ENCODE measurements at places on chromosomes 13 and 19.

GRCh38 chr19:10335352-10335985 is 2.1 kb upstream of the RAVER1 start:
- H3K36me3 ChIP-seq: peaks cover 44% of the 10 kb centered on the region
- H3K27me3 ChIP-seq: no peaks in the 10 kb centered on the region
- no peak overlapping the region for H3K4me3 ChIP-seq
- H3K27ac ChIP-seq: no peak overlapping the region
- H3K4me1 ChIP-seq: peaks cover 59% of the 10 kb centered on the region

DNA sequence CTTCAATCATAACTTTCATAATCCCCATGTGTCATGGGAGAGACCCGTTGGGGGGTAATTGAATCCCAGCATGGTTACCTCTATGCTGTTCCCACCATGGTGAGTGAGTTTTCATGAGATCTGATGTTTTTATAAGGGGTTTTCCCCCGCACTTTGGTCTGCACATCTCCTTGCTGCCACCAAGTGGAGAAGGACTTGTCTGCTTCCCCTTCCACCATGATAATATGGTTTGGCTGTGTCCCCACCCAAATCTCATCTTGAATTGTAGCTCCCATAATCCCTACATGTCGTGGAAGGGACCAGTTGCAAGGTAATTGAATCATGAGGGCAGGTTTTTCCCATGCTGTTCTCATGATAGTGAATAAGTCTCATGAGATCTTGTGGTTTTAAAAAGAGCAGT is 524.9 kb downstream of the SLITRK5 start:
- no peak for DNase-seq
- H3K27me3 ChIP-seq: no peaks in the 10 kb centered on the region
- H3K4me3 ChIP-seq: no peak overlapping the region
- no peaks in the 10 kb centered on the region for H3K36me3 ChIP-seq
- H3K4me1 ChIP-seq: no peaks in the 10 kb centered on the region

GRCh38 chr13:19605161-19605955 is 28.1 kb upstream of the MPHOSPH8 start:
- peaks cover 25% of the 10 kb centered on the region for H3K27me3 ChIP-seq
- DNase-seq: no peak
- H3K27ac ChIP-seq: no peak overlapping the region

- no peak for DNase-seq
- no peaks in the 10 kb centered on the region for H3K4me1 ChIP-seq
- no peaks in the 10 kb centered on the region for H3K27me3 ChIP-seq
These were observed 6.7 kb downstream of the FCGBP start for GRCh38 chr19:39927524-39928356.

GRCh38 chr13:27309967-27310598 is 39.5 kb downstream of the RASL11A start:
- no peak overlapping the region for H3K27ac ChIP-seq
- no peak overlapping the region for H3K4me3 ChIP-seq
- H3K27me3 ChIP-seq: peaks cover 26% of the 10 kb centered on the region
- DNase-seq: no peak
- peaks cover 13% of the 10 kb centered on the region for H3K4me1 ChIP-seq

DNA sequence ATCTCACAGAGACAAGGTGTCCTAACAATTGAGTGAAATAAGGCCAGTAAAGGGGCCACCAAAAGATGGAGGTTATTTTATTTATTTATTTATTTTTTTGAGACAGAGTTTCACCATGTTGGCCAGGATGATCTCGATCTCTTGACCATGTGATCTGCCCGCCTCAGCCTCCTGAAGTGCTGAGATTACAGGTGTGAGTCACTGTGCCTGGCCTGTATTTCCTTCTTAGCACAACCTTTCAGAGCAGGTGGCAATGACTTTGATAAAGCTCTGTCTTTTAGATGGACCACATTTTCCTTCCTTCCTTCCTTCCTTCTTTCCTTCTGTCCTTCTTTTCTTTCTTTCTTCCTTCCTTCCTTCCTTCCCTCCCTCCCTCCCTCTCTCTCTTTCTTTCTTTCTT is 11.0 kb upstream of the DOCK6 start:
- DNase-seq: no peak
- no peak overlapping the region for H3K4me3 ChIP-seq
- no peaks in the 10 kb centered on the region for H3K4me1 ChIP-seq
- no peaks in the 10 kb centered on the region for H3K36me3 ChIP-seq

DNA sequence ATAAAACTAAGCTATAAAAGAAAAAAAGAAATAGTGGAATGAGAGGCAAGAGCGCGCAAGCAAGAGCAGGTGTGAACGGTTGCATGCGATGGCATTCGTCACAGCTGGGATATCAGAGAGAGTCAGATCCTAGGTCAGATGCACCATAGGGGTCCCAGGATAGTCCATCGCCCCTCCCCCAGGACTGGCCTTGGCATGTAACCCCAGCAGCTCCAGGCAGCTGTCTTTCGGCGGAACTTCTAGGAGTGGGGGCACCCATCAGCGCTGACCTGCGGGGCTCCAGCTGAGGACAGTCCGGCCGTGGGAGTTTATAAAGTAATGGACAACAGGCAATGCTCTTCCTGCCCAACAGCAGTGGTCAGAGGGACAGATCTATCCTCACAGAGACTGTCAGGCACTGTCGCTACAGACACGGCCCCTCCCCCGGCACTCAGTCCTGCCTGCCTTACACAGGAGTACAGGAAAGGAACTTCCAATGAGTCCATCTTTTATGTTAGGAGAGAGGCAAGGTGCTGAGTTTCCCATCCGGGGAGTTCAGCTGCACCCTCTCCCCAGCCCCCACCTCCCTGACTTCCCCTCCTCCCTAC is 1.4 kb downstream of the SIAH3 start:
- H3K27ac ChIP-seq: no peak overlapping the region
- no peak overlapping the region for H3K4me3 ChIP-seq
- H3K27me3 ChIP-seq: peaks cover 52% of the 10 kb centered on the region
- H3K4me1 ChIP-seq: peaks cover 39% of the 10 kb centered on the region

DNA sequence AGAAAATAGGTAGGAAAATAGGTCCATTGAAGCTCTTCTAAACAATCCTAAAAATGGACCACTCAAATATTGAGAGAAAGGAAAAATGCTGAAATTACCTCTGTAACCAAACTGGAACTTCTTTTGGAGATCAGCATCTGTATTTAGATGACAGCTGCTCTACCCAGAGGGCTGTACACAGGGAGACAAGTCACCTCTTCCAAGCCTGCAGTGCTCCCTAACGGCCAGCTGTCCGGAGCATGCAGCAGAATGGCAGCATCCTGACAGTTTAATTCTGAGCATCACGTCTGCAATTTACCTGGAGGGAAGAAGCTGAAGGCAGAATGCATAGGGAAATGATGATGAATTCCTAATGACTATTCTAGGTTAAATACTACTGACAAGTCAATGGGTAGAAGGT is 62.8 kb upstream of the DIAPH3 start:
- no peaks in the 10 kb centered on the region for H3K36me3 ChIP-seq
- no peak overlapping the region for H3K27ac ChIP-seq
- H3K27me3 ChIP-seq: peaks cover 16% of the 10 kb centered on the region
- DNase-seq: no peak
- H3K4me1 ChIP-seq: no peaks in the 10 kb centered on the region

DNA sequence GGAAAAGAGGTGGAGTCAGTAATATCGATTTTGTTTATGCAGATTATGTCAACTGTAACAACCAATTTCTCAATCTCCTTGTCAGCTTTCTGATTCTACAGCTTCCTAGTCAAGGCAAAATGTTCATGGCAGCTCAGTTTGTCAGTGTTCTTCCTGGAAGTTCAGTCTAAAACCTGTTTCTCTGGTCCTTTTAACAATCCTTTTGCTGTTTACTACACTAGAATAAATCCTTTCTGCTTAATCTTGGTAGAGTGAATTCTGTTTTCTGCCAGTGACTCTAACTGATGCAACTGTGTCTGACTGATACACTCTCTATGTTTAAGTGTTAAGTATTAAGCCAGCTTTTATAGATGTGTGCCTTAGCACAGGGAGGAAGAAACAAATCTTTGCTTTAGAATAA is 516.9 kb upstream of the KLF12 start:
- no peak overlapping the region for H3K4me3 ChIP-seq
- no peak overlapping the region for H3K27ac ChIP-seq
- no peak for DNase-seq
- H3K27me3 ChIP-seq: no peaks in the 10 kb centered on the region
- no peaks in the 10 kb centered on the region for H3K4me1 ChIP-seq

GRCh38 chr13:71842003-71842402 is 25.0 kb downstream of the DACH1 start:
- H3K4me3 ChIP-seq: no peak overlapping the region
- no peaks in the 10 kb centered on the region for H3K27me3 ChIP-seq
- H3K36me3 ChIP-seq: no peaks in the 10 kb centered on the region
- DNase-seq: no peak
- H3K4me1 ChIP-seq: no peaks in the 10 kb centered on the region
- no peak overlapping the region for H3K27ac ChIP-seq

GRCh38 chr13:112143753-112144615 is 77.0 kb downstream of the SOX1 start:
- no peak overlapping the region for H3K4me3 ChIP-seq
- H3K27ac ChIP-seq: no peak overlapping the region
- no peaks in the 10 kb centered on the region for H3K27me3 ChIP-seq
- H3K4me1 ChIP-seq: no peaks in the 10 kb centered on the region
- no peak for DNase-seq
- no peaks in the 10 kb centered on the region for H3K36me3 ChIP-seq

DNA sequence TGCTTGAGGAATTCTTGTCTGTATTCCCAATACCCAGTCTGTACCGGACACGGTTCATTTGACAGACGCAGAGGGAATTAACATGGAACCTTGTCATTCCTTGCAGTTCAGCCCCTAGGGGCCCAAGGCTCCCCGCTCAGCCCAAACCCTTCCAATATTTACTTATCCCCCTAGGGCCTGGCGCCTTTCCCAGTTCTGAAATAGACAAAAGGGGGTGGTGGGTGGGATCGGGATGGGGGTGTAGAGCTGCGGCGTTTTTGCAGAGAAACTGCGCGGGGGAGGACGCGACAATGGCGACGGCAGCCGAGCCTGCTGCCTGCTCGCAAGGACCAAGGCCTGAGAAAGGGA is 583 bp downstream of the AKAP8L start:
- DNase-seq: no peak
- peaks cover 46% of the 10 kb centered on the region for H3K4me1 ChIP-seq
- H3K36me3 ChIP-seq: peaks cover 32% of the 10 kb centered on the region
- peak overlapping the region; percentile 97 for H3K4me3 ChIP-seq

DNA sequence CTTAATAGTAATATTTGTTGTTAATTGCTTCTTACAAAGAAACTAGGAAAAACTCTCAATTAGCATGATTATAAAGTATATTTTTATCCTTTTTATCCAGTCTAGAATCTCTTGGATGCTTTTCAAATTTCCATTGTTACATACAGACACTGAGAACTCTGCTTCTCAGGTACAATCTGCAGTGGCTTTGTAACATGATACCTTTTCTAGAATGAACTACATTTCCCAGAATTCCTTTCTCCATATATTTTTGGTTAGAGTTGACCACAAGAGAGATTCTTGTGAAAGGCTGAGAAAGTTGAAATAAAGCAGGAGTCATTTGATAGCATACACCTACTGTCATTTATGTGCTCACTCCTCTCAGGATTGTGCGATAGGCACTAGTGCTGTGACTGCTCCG is 148.6 kb downstream of the SLITRK6 start:
- H3K4me1 ChIP-seq: no peaks in the 10 kb centered on the region
- H3K36me3 ChIP-seq: no peaks in the 10 kb centered on the region
- H3K4me3 ChIP-seq: no peak overlapping the region
- H3K27me3 ChIP-seq: no peaks in the 10 kb centered on the region
- DNase-seq: no peak

DNA sequence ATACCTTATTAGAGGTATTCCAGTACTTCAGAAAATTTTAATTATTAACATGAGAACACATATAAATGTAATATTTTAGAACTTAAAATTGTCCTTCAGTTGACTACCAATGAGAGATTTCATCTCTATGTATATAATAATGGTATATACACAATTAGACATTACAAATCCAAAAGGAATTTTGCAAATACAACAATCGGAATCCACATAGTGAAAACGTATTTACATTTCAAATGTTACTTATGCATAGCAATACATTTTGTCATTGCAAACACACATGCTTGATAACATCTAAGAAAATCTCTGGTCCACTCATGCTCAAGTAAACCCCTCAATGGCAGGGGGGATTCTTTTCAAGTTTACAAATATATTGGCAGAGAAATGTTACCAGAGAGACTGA is 2345.2 kb downstream of the PCDH9 start:
- no peak overlapping the region for H3K27ac ChIP-seq
- no peak for DNase-seq
- no peaks in the 10 kb centered on the region for H3K4me1 ChIP-seq
- no peak overlapping the region for H3K4me3 ChIP-seq

DNA sequence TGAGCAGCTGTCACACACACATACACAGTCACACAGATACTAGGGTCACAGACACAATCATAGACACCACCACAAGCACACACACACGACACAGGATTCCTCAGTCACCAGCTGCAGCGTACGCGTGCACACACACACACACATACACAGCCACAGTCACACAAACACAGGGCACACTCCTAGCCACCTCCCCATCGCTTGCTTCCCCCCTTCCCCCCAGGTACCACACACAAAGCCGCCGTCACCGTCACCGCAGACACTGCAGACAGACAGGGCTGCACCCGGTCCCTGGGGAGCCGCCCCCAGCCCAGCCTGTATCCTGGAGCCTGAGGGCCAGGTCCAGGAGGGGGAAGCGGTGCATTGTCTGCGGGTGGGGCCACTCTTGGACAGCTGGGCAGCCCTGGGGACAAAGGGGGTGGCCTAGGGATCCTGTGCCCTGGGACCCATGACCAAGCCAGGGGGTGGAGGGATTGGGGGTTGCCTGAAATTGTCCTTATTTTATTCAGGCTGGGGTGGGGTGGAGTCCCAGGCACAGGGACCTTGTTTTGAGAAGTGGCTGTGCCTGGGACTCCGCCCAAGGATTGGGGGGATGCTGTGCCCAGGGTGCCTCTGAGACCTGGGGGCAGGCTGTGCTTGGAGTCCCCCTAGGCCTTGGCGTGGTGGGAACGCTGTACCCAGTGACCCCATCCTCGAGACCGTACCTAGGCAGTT is 957 bp downstream of the NUMBL start:
- peaks cover 2% of the 10 kb centered on the region for H3K4me1 ChIP-seq
- no peak overlapping the region for H3K4me3 ChIP-seq
- H3K36me3 ChIP-seq: peaks cover 6% of the 10 kb centered on the region

GRCh38 chr19:7622933-7623685 is 6.2 kb downstream of the XAB2 start:
- DNase-seq: no peak
- peaks cover 30% of the 10 kb centered on the region for H3K36me3 ChIP-seq
- H3K27me3 ChIP-seq: no peaks in the 10 kb centered on the region

Data from activated CD4-positive, alpha-beta memory T cell treated with anti-CD3 and anti-CD28 coated beads, Interleukin-2, amount 10 ng/mL, durations not matched to agents 7 days and 5 days (primary cell).